ENCODE measurements at places on chromosomes 5 and 9.

DNA sequence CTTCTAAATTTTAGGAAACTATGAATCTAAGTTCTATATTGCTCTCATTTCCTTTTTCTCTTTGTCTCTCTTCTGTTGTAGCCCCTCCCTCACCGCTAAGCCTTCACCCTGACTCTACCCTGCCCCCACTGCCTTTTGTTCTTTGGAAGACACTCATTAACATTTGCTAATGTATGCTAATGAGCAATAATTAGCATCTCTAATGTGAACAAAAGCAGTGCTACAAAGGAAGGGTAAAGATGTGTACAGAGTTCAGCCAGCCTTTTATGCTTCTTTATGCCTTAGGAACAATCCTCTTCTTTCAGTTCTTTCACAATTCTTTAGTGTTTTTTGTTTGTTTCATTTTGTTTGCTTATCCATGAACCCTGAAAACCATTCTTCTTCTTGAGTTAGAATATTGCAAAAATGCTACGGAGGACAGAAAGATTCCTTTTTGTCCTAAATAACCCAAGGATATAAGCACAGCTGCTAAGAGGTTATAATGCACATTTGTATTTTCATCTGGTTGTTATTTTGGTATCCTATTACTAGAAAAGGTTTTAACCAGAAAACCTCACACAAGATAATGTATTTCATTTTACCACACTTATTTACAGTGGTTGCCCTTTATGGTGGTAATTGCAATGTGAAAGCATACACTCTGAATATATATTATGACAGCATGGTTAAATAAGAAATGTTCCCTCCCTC lies 159.3 kb downstream of the TMC1 start:
- DNase-seq: no peak

DNA sequence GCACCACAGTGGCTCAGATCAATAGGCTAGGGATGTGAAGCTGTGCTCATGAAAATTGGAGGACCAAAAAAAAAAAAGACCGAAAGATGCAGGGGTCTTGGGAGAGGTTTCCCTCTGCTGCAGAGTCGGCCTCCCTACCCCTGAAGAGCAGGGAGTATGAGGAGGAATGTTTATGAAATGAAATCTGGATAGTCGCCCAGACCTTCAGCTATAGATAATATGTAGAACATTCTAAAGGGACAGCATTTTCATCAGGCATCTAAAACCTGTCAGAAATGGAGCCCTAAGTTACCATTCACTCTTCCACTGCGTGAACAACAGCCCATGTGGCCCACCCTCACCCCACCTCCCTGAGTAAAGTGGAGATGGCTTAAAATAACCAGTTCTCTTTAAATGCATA lies 122.9 kb downstream of the TMEM174 start:
- no peak for DNase-seq

DNA sequence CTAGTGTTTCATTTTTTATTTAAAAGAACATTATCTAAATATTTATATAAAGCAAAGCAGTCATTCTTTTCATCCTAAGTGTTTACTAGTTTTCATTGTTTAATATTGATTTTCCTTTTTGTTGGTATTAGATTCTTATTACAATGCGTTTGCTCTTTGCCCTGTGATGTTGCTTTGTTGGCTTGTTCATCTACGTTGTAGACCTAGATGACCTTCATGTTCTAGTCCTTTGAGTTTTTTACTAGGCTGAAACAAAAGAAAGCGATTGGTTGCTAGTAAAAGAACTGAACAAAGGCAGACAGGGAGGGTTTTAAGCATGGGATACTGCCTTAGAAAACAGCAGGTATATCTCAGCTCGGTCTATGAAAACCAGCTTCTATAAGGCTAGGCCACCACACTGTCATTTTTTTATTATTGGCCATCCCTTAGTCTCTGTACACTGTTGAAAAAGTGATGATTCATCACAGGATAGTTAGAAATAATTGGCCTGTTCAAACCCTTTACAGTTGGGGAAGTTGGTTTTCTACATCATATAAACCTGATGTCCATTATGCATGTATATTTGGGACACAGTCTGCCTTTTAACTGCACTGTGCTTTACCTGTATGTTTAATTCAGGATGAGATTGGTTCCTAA lies 119.0 kb downstream of the ZCCHC7 start:
- no peak for DNase-seq

GRCh38 chr5:139872851-139873794 lies 77.5 kb downstream of the PSD2 start:
- DNase-seq: no peak

DNA sequence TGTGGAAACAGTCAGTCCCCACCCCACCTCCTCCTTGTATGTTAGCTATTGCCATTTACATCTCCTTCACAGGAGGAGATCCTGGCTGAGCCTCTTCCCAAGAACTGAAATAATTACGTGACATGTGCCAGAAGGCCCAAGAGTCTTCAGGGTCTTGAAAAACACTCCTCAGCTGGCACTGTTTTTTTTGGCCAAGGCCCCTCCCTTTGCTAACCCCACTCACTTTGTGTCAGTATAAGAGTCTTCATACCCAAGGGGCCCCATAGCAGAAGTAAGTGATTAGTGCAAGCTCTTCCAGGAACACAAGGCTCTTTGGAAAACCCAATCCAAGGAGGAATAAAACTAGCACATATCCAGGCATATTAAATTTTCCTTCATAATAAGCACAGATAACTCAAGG lies 5.7 kb upstream of the LARP1 start:
- DNase-seq: no peak

DNA sequence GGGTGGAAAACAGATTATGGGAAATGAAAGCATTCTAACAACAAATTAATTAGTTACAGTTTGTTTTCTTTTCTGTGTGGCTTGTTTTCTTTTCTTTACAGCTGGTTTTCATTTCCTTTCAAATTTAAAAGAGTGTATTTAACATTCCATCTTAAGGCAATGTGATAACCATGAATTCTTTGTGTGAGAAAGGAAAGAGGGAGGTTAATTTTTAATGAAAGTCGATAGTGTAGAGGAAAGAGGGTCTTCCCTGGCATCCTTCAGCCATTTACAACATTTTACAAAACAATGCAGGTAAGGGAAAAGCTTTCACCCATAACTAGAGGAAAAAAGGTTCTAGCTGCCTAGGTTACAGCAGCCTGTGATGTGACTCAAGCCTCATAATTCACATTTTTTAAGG lies 43.9 kb upstream of the IL33 start:
- DNase-seq: no peak

All from stimulated activated CD4-positive, alpha-beta T cell treated with anti-CD3 and anti-CD28 coated beads, Interleukin-1b, Interleukin-23, amount 100 ng/mL, for 24 hours (primary cell).